Hematopoietic multipotent progenitor cell treated with erythropoietin and hydrocortisone succinate and interleukin-3 and kit ligand, for 15 days (in vitro differentiated cells): ENCODE measurements at places on chromosomes 2 and 18.

DNA sequence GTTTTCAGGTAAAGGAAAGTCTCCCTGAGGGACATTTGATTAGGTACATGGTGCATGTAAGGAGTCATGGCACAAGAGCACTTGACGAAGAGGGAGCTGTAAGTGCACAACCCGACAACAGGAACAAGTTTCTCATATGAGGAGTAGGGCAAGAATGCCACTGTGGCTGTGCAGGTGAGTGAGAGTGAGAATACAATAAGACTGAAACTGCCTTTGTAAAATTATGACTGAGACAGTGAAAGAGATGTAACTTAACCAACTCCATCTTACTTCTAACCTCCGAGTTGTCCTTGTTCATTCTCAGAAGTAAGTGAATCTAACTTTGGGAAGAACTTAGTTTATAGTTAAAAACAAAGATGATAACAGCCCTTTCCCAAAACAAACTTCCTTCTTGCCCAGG, 1025.8 kb upstream of the CNTNAP5 start:
- no peak for DNase-seq

GRCh38 chr2:8630676-8631464, 51.0 kb upstream of the ID2 start:
- DNase-seq, result no peak

GRCh38 chr2:21041943-21042707, 1.7 kb downstream of the APOB start:
- DNase-seq, result no peak

- no peak for DNase-seq
Observed at GRCh38 chr2:49167131-49167530, 12.8 kb upstream of the FSHR start.

DNA sequence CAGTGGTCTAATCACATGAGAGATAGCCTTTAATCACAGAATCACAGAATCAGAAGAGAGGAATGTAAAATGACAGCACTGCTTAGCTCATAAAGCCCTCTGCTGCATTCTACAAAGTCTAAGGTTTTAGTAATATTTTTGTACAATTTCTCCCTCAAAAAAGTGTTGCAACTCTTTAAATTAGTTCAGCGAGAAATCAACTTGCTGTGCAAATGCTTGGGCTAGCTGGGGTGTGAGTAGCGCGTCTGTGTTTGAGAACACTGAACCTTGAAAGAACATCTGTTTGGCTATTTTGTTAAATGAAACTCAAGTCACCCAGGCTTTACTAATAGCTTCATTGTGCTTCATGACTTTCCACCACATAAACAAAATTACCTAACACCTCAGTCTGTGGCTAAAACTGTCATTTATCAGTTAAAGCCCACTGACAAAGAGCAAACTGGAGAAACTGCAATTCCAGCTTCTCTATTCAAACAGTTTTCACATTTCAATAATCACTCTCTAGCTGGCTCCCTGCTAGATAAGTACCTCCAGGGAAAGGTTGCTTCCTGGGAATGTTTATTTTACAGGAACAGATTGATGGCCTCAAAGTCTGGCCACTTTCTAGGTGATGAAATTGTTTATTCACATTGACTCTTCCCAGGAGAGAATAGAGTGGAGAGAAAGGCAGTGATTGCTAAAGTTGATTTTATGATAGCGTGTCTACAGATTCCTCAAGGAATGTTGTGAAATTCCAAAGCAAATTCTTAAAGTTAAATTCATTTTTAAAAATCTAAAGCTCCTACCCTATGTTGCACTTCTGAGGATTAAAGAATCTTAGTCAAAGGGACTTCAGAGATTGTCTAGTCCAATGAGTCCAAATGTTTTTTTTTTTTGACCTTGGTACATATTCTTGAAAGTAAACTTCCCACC, 36.0 kb upstream of the STAT1 start:
- DNase-seq, result no peak

- no peak for DNase-seq
Observed at GRCh38 chr2:241592126-241592845, 33.7 kb downstream of the BOK start.

GRCh38 chr2:85444629-85445172, 26.2 kb downstream of the SH2D6 start:
- no peak for DNase-seq

DNA sequence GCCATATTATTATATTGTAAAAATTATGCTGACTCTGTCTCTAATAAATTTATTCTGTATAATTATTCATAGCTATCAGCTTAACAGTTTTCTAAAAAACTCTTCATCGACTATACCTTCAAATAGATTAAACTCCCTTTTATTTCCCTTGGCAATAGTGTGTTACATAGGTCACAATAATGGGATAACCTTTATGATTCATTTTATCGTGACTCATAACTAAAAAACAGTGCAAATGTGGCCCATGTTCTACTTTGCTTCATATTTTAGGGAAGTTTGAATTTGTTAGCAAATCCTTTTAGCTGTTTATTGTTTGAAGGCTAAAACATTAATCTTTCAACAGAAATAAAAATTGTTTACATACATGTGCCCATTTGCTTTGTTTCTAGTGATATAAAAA, 783.2 kb upstream of the CDH2 start:
- no peak for DNase-seq

DNA sequence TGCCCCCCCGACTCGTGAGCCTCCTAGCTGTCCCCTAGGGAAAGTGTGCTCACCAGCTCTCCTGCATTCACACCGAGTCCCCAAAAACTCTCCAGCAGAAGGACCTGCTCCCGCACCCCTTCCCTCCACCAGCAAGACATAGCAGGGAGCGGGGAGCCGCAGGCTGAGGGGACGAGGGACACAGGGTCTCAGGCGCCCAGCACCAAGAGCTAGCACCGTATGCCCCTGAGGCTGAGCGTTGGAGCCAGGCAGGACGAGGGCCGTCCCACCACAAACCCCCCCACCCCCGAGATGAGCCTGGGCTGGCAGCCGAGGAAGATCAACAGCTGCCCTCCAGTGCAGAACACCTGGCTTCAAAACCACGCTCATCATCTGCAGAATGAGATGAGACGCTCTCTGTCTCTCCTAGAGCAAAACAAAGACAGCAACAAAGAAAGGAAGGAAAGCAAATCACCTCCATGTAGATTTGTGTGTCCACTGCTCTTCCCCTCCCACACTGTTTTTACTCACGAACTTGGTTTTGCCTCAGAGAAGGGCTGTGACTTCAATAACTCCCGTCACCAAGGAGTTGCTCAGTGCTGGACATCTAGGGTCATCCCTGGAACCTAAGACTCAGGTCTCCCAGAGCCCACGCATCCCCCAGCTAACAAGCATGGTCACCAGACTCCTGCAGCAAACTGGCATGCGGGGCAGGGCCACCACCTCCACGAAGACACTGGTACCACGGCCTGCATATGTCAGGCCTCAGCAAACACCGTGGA, 39.7 kb upstream of the SALL3 start:
- DNase-seq, result no peak

DNA sequence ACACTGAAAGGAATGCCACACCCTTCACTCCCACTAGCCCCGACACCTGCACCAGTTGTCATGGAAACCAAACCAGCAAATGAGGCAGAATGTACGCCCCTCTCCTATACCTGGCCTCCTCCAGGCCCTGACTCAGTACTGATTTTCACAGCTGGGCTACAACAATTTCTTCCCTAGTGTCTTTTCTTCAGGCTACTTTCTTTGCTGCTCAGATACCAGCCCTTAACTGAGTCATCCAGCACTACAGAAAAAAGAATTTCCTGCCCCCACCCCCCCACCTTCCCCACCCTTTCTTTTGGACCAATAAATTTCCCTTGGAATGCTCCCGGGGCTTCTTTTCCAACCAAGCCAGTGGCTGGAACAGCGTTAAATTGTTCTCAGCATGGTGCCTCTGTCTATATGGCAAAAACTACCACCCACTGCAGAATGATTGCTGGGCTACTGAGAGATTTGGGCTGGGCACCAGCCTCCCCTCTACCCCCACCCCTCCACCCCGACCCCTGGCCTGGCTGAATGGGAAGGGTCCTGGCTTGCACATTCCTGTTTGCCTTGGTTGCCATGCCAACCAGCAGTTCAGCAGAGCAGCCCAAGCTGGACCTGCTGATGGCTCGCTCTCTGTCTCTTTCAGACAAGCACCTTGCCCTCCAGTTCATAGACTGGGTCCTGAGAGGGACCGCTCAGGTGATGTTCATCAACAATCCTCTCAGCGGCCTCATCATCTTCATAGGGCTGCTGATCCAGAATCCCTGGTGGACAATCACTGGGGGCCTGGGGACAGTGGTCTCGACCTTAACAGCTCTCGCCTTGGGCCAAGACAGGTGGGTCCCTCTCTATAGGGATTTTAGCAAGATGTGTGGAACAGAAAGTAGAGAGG, 11.3 kb downstream of the SLC14A2 start:
- DNase-seq, result no peak

DNA sequence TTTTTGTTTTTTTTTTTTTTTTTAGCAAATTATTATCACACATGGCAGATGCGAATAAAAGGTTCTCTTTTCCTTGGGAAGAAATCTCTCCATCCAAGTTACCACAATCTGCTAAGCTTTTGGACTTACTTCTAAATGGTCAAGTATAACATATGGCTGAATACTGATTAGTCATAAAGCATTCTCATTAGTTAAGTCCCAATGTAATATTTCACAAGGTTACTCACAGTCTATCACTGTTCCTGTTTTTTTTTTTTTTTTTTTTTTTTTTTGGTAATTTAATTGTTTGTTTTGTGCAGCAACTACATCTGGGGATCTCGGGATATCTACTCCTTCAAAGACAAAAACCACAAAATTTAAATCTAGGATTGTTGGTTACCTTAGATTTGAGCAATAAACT, 771.7 kb downstream of the CPS1 start:
- DNase-seq, result no peak

- DNase-seq, result no peak
Observed at GRCh38 chr2:196441527-196441926, 198.0 kb upstream of the CCDC150 start.

DNA sequence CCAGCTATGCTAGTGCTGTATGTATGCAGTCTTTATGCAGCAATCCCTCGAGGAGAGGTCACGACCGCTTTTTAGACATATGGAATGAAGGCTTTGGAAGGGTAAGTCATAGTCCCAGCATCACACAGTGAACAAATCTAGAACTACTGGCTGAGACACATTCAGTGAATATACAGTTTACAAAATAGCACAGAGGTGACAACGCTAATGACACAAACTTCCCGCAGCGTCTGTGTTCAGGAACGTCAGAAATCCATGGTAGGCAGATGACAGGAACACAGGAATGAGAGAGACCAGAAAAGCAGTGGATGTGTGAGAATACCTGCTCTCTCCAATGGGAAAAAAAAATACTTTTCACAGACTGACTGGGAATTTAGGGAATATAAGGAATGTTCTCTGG, 29.6 kb downstream of the CABYR start:
- no peak for DNase-seq

DNA sequence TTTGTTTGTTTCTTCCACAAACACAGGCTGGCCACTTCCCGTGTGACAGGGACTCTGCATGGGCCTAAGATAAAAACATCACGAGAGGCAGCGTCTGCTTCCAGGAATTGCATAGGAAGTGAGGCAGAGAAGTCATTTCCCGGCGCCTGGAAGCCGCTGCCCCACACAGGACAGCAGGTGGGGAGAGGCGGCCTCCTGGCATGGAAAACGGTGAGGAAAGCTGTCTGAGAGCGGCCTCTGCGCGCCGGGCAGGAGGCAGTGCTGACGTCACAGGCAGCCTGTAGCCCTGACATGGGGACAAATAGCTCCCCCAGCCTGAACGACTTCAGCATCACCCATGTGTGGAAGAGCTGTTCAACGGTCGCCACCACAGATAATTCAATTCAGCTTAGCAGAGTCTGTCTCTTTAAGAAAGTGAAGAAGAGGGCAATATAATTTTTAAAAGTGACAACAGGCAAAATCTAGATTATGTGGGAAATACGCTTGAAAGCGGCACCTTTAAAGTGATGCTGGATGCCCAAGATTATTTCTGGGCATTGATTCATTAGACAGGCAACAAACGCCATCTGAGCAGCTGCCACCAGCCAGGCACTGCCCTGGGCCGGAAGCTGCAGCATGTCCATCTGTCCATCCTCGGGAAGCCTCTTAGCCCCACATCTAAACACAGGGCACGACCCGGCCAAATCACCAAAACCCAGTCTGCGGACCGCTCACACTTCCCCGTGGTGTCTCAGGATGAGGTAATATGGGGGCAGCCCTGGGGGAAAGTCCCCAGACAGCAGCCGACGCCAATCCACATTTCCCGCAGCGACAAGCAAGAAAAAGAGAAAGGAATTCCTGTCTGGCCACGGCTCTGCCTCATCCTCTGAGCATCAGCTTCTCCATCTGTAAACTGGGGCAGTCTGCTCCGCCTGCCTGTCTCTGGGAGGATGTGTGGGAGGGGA, 138.9 kb downstream of the PXDN start:
- DNase-seq, result no peak

- no peak for DNase-seq
Observed at GRCh38 chr2:19883486-19883885, 18.3 kb downstream of the TTC32 start.

DNA sequence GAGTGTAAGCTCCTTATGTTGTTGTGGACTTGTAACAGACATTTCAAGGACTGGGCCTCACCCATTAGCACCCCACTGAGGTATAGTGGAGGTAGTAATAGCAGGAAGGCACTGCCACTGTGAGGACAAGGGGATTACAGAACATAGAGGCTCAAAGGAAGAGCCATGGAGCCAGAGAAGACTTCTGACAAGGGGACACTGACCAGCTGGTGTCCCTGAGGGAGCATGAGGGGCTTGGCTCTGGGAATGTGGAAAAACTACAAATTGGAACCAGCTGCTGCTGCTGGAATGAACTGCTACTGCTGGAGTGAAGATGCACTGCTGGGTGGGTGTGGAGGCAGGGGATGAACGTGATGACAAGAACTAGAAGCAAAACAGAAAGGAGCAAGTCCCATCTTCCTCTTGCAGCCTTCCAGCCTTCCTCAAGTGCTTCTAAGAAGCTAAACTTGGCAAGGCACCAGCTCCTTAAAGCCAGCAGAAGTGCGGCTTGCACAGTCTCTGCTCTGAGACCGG, 167.3 kb upstream of the NOSTRIN start:
- DNase-seq, result no peak

- DNase-seq, result no peak
Observed at GRCh38 chr18:78643004-78643403, 336.6 kb upstream of the SALL3 start.

DNA sequence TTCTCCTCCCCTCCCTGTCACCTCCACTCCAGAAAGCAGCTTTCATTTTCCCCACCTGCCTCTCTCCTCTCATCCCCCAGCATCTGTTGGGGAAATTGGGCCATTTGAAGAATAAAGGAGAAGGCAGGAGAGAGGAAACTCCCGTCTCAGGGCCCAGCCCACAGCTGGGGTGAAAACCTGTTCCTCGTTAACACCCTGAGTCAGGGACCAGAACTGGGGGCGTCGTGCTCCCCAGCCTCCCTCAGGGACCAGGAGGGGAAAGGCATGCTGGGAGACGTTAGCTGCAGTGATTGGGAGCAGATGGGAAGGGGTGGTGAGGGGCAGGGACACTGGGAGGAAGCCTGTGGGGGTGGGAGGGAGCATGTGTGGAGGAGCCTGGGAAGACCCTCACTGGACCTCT, 251.3 kb downstream of the DYSF start:
- DNase-seq, result no peak
